ENCODE measurements at places on chromosomes 2 and 18. TPM values are rescaled to one million over a fixed set of nuclear protein-coding genes. Genes with fewer than 3 reads are reported as not detected.

DNA sequence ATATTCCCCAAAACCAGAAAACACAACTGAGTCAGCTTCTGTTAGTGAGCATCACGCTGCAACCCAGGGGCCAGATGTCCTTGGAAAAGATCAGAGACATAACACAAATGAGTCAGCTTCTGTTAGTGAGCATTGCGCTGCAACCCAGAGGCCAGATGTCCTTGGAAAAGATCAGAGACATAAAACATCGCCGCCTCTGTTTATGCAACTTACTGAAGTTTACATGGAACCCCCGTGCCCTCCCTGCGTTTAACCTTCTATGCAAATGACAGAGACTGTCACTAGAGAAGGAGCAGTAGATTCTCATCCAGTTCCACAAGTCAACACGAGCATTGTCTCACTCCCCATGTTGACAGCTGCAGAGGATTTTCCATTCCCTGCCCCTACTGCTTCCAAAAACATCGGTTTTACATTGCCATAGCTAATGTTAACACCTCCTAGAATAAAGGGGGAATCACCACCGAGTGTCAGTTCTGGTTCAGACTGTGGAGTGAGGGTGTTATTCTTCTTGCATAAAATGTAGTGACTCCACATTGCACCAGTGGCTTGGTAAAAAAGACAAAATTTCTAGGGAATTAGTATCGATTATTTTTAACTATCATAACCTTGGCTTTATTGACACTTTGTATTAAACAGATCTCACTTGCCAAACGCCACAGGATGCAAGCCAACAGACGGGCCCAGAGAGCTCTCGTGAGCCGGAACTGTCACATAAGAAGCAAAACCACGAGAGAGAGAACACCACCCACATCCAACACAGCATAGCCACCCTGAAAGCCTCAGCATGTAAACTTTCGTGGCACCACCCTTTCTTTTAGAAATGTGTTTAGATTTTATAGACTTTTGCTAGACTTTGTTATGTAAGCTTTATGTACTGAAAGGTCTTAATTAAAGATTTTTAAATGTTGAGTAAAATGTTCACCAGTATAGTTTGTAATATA lies 87.7 kb downstream of the SH3YL1 start:
- no peaks in the 10 kb centered on the region for H3K4me1 ChIP-seq
- no peaks in the 10 kb centered on the region for H3K36me3 ChIP-seq
- H3K4me3 ChIP-seq = no peak overlapping the region
- H3K27me3 ChIP-seq = no peaks in the 10 kb centered on the region
- DNase-seq = no peak

GRCh38 chr2:109439390-109439786 lies 174.4 kb downstream of the SEPTIN10 start:
- DNase-seq = no peak
- H3K27ac ChIP-seq = no peak overlapping the region
- H3K4me1 ChIP-seq = no peaks in the 10 kb centered on the region

DNA sequence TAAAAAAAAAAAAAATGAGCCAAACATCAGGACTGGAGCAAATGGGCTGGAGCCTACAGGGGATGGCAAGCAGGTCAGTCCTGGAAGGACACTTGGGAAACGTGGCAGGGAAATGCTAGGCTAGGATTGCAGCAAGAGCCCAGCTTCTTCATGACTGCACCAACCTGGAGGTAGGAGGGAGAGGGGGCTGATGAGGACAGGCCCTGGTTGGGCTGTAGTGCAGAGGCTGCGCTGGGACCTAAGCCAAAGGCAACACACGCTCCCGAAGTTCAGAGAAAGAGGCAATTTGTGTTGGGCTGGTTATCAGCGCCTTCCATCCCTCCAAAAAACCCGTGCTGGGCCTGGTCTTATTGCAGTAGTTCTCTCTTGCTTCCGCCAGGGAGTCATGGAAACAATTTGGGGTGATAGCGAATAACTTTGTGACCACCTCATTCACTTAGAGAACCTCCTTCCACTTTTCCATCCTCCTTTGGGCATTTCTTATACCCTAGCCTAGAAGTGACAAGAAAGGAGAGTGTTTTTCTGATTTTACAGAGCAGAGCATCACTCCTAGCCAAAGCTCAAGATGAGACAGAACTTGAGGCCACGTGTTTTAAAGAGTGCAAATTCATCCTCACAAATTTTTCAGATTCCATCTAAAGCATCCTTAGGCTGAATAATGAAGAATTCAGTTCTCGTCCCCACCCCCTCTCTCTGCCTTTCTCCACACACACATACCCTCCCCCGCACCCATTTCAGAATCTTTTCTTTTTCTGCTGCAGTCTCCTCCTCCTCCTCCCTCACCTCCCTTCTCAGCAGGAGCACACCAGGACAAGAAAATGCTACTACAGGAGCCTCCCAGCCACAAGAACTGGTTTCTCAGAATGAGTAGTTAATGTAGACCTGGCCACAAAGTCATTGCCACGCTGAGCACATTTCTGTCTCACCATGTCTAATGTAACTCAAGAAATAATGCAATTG lies 82.5 kb upstream of the STPG4 start:
- H3K27me3 ChIP-seq = no peaks in the 10 kb centered on the region
- no peaks in the 10 kb centered on the region for H3K36me3 ChIP-seq
- DNase-seq = peak; percentile 82
- H3K27ac ChIP-seq = peak overlapping the region; percentile 67

- H3K4me3 ChIP-seq = no peak overlapping the region
- H3K4me1 ChIP-seq = peaks cover 9% of the 10 kb centered on the region
- no peaks in the 10 kb centered on the region for H3K27me3 ChIP-seq
- H3K36me3 ChIP-seq = no peaks in the 10 kb centered on the region
Observed at GRCh38 chr18:66317243-66318090, 286.4 kb downstream of the CDH19 start.

DNA sequence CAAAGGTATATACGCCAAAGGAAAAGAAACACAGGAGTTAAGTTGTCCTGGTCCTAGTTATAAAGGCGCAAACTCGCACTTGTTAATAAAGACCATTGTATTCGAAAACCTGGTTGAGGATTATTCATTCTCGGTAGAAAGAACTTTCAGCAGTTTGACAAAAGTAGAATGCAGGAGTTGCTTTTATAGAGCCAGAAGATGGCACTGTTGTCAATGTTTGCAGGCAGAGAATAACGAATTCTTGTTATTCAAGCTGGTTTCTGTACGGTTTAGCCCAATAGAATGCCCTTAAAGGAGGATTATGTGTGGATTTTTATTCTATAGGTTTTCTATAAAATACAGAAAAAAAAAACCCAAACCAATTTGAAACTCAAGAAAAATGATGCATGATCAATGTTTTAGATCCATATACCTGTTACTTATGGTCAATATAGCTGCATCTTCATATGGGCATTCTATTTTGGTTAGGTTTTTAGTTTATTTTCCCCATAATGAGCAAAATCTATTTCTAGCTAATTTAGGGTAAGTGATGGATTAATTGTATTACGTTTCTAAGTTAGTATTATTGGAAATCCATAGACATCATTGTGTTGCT lies 510.3 kb downstream of the PLCL1 start:
- no peak overlapping the region for H3K4me3 ChIP-seq
- peaks cover 19% of the 10 kb centered on the region for H3K4me1 ChIP-seq
- no peaks in the 10 kb centered on the region for H3K27me3 ChIP-seq
- no peaks in the 10 kb centered on the region for H3K36me3 ChIP-seq
- peak; percentile 75 for DNase-seq

DNA sequence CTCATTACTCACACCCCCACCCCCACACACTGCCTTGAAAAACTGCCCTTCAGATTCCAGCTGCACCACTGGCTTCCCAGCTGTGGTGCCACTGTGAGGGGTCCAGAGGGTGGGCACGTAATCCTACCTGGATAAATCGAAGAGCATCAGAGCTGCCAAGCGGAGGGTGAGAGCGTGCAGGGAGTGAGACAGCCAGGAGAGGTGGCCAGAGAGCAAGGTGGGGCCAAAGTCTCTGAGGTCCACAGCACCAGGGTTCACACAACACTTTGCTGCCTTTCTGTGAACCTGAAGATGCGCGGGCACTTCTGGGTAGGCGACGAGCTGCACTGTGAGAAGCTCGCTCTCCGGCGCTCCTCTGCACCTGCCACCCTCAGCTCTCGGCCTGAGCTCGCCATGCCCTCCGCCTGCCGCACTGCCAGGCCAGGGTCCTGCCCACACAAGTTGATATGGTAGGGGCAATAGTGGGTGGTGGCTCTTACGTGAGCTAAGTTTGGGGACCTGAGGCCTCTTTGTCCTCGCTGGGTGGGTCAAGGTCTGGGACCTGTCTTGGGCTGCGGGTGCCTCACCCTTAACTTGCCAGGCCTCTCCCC lies 83.9 kb downstream of the MARCO start:
- no peaks in the 10 kb centered on the region for H3K4me1 ChIP-seq
- H3K27ac ChIP-seq = no peak overlapping the region
- H3K27me3 ChIP-seq = no peaks in the 10 kb centered on the region
- H3K4me3 ChIP-seq = no peak overlapping the region
- H3K36me3 ChIP-seq = no peaks in the 10 kb centered on the region

DNA sequence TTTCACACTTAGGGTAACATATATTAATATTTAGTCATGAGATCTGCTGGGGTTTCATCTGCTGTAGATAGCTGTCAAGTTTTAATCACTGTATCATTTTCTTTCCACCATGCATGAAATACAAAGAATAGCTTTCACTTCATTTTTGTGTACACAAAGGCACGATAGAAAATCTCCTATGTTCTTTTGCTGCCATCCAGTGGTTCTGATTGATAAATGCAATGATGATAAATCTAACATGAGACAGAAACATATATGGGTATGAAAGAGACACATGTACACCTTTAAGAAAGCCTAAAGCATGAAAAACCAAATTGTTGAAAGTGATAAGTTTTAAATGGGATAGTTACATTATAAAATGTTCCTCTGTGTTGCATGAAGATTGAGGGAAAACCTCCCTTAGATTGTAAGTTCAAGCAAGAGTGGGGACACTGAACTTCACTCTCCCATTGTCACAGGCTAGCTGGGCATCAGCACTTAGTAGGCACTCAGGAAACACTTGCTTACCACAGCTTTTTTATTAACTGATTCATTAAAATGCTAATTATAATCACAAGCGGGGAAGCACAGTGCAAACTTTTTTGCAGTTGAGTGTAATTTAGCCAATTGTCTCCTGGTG lies 31.2 kb downstream of the C1D start:
- DNase-seq = peak; percentile 68
- H3K27me3 ChIP-seq = no peaks in the 10 kb centered on the region
- no peak overlapping the region for H3K4me3 ChIP-seq
- no peaks in the 10 kb centered on the region for H3K4me1 ChIP-seq
- no peaks in the 10 kb centered on the region for H3K36me3 ChIP-seq

- H3K27ac ChIP-seq = no peak overlapping the region
- no peaks in the 10 kb centered on the region for H3K4me1 ChIP-seq
- H3K36me3 ChIP-seq = no peaks in the 10 kb centered on the region
Observed at GRCh38 chr2:145325485-145325884, 805.6 kb upstream of the ZEB2 start.

DNA sequence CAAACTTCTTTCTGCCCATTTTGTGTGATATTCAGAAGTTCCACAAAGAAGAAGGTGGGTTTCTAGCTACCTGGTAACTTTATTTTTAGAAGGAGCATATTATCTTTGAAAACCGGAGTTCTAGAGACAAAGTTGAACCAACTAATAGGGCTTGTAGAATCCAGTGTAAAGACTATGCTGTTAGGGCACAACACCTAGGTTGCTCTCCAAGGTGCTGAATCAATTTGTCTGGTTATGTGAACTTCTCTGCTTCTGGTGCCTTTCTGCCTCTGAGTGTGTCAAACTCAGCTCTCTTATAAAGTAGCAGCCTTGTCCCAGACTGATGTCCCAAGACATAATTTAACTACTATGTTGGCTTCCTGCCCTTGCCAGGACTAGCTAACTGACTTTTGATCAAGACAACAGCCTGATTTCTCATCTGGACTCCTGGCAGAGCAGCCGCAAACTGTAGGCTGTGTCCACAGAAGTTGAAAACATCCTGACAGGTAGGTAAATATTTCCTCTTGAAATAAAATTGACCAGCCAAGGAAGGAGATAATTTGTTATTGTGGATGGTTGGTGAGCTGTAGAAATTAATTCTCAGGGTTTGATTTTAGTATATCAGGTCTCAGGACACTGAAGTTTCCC lies 119.4 kb downstream of the CYRIA start:
- H3K36me3 ChIP-seq = no peaks in the 10 kb centered on the region
- no peak overlapping the region for H3K27ac ChIP-seq
- no peaks in the 10 kb centered on the region for H3K27me3 ChIP-seq
- no peak overlapping the region for H3K4me3 ChIP-seq

DNA sequence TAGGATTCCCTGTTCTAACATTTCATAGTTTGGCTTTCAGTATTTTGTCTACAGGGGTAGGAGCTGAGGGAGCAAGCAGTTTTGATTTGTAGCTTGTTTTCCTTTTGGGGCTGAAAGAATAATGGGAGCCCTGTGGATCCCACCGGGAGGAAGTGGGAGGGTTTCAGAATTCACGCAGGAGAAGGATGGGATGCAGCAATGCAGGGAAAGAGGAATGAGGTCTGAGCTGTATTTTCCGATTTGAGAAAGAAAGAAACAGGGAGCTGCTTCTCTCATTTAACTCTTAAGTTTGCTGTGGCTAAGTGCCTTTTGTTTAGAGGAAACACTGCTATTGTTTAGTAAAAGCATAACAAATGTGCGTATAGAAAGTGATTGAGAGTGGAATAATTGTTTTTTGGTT lies 141.0 kb downstream of the ADCYAP1 start:
- peak overlapping the region; percentile 9 for H3K4me3 ChIP-seq
- H3K27me3 ChIP-seq = no peaks in the 10 kb centered on the region
- H3K36me3 ChIP-seq = no peaks in the 10 kb centered on the region
- peaks cover 26% of the 10 kb centered on the region for H3K4me1 ChIP-seq
- H3K27ac ChIP-seq = peak overlapping the region; percentile 88

- no peak overlapping the region for H3K27ac ChIP-seq
- peak; percentile 52 for DNase-seq
- H3K4me1 ChIP-seq = peaks cover 23% of the 10 kb centered on the region
- H3K4me3 ChIP-seq = no peak overlapping the region
- H3K27me3 ChIP-seq = no peaks in the 10 kb centered on the region
Observed at GRCh38 chr2:189851174-189851826, 67.0 kb downstream of the PMS1 start.

Gene UGT1A6
- not detected for total RNA-seq

Gene MERTK
- 8.7 TPM for total RNA-seq

Gene TEX261
- total RNA-seq = 22.8 TPM

Gene NDUFB3
- total RNA-seq = 35.6 TPM

Gene INPP5D
- total RNA-seq = 8.3 TPM

Gene TDRD15
- total RNA-seq = 0.07 TPM

Gene ECEL1
- total RNA-seq = 18.0 TPM

Gene RTP5
- 0.50 TPM for total RNA-seq

Gene ADD2
- 138 TPM for total RNA-seq

Gene REEP1
- 1.6 TPM for total RNA-seq

Gene PAX8
- total RNA-seq = 0.16 TPM

Gene AP1S3
- 25.5 TPM for total RNA-seq

All from GM23338 (cell line).